Right atrium auricular region (tissue), 2 donors: ENCODE measurements at places on chromosomes 6 and 20.

DNA sequence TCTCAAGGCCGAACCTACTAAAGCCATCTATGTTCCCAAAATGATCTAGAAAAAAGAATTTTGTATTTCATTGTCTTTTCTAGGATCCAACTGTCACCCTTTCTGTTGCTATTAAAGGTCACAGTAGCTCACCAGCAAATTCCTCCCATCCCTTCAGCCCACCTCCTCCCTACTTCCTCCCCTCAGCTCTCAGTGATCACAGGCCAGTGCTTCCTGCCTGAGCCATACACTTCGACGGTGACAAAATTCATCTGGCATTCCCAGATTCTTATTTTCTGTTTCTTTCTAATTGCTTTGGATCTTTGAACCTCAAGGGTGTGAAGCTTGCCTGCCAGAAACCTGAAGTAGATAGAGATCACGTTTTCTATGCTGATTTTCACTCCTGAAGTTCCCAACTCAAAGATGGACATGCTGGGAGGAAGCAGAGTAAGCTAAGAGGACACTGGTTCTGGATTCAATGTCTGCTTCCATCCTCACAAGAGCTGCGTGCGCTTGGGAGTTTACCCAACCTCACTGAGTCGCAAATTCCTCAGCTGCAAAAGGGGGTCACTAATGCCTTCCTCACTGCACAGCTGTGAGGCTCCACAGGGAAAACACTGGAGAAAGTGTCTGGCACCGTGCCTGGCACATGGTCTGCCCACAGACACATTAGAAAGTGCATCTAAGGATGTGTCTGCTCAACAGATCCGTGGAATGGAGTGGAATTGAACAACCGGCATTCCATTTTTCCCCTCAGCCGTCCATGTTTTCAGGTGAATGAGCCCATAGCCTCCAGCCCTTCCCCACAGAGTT is 34.5 kb downstream of the MDGA1 start:
- DNase-seq = no peak

DNA sequence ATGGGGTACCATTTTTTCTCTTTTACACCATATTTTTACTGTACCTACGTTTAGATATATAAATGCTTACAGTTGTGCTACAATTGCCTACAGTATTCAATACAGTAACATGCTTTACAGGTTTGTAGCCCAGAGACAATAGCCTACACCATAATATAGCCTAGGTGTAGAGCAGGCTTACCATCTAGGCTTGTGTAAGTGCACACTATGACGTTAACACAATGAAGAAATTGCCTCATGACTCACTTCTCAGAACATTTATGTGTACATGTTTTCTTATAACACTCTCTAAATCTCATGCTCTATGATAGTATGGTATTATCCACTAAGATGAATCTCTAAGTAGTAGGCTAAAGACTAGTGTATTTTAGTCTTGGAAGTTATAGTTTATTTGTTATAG is 13.5 kb downstream of the GPR63 start:
- DNase-seq = no peak

DNA sequence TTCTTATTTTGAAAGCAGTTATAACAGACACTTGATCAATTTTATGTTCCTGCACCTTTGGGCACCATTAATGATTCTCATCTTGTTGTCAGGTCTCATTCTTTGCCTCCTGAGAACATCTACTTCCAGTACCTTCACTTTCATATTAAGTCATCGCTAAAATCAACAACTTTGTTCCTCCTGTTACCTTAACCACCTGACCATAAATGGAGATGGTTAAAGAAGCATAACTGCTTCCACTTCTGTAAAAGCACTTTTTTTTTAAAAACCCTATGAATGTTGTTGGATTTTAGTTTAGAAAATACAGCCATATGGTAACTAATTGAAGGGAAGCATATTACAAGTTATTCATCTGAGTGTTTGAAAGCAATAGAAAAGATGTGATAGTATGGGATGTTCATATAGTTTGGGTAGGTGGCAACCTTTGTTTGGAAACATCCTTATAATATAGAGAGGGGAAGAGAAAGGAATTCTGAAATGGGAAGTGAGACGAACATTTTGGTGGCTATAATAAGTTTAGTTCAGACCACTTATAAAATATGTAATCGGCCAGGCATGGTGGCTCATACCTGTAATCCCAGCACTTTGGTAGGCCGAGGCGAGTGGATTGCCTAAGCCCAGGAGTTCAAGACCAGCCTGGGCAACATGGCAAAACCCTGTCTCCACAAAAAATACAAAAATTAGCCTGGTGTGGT is 53.9 kb downstream of the AFG1L start:
- no peak for DNase-seq

- DNase-seq = no peak
These were observed 6.5 kb downstream of the TGM6 start for GRCh38 chr20:2387180-2387577.

DNA sequence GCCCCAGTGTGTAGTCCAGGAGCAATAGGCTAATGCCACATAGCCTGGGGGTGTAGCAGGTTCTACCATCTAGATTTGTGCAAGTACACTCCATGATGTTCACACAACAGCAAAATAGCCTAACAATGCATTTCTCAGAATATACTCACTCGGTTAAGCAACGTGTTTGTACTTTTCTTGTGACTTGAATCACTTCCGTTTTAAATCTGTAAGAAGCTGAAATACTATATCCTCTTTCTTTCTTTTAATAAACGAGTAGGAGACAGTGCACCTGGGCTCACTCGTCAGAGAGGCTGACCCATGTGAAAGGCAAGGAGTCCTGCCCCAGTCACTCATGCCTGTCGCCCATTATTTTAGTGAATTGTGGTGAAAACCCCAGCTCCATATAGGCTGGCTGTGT is 201.6 kb downstream of the FOXA2 start:
- DNase-seq = no peak
